HuH-7 (cell line): ENCODE measurements at places on chromosomes 6 and 20.

DNA sequence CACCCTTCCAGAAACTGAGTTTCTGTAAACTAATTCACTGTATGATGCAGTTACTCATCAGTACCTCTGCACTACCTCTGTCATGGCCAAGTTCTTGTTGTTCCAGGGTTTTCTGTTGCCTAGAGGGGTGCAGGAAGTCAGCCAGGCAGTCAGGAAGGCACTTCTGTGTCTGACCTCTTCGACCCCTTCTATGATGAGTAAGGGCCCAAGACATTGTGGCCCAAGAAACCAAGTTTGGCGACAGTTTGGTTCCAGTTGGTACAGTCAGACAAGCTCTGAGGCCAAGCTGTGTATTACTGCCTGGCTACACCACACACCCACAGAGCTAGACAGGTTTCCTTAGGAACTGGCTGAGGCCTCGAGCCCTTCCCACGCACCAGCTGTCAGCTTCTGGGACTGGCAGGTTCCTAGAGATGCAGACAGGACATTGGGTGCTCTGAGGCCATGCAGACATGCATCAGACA, 41.2 kb downstream of the TRAF3IP2 start:
- no peak for DNase-seq

GRCh38 chr6:136306466-136306865, 16.8 kb upstream of the BCLAF1 start:
- no peak for DNase-seq

GRCh38 chr6:41222045-41222444, 6.1 kb upstream of the TREML4 start:
- no peak for DNase-seq

- DNase-seq, result no peak
Measured at GRCh38 chr6:150466196-150466595, 97.4 kb downstream of the IYD start.

GRCh38 chr6:170026751-170027646, 263.9 kb downstream of the DLL1 start:
- no peak for DNase-seq

GRCh38 chr6:36685926-36686667, 7.6 kb downstream of the CDKN1A start:
- DNase-seq, result no peak
